Inflammatory macrophage treated with lipopolysaccharide for 1 hour (primary cell): ENCODE measurements at places on chromosomes 1 and 21.

DNA sequence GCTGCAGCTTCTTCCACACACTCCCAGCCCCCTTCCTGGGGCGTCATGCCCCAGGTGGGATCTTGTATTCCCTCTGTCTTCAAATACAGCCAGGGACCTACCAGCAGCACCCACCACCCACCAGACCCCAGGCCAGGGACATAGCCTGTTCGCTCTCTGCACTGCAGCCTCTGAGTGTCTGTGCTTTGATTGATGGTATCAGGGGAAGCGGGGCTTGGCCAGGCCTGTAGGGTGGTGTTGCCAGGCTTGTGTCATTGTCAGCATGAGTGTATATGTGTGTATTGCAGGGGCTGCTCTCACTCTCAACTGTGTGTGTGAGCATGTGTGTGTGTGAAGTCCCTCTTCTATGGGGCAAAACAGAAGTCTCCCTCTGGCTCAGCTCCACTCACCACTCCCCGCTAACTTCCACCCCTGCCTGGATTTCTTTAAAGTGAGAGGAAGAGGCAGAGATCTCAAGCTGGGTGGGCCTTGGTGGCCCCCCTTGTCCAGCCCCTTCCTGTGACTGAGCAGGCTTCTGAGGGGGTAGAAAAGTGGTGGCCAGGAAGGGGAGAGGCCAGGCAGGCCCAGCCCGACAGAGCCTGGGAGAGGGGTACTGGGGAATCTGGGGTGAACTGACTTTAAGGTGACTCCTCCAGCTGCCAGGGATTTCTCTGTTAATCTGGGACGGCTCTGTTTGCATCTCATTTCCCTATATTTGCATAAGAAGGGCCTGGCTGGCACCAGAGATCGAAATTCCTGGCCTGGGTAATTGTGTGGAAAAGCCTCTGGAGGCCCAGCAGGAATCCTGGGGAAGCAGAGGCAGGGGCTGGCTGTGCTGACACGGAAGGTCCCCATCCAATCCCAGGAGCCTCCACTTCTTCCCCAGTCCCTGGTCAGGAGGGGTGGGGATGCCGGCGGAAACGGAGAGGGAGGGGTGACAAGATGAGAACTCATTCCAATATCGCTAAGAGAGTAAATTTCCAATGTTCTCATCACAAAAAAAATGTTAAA is 18.6 kb upstream of the ADGRB2 start:
- no peak for DNase-seq

GRCh38 chr1:173285048-173285447 is 77.9 kb upstream of the TNFSF4 start:
- DNase-seq: peak; percentile 26

DNA sequence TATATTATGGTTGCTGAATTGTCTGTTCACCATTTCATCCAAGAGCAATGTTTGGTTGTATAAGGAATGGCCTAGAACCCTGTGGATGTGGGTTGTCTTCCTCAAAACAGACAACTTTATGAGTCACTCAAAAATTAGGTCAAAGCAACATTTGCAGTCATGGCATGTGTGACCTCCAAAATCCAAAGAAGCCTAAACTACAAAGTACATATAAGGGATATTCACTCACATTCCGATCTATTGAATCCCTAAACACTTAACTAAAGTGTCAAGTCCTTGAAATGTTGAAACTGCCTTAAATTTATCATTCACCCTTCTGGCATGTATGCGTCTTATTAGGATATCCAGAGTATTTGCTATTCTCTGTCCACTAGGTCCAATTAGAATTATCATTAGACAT is 491.5 kb downstream of the NUF2 start:
- DNase-seq: no peak

GRCh38 chr1:231706934-231707333 is 80.3 kb downstream of the DISC1 start:
- no peak for DNase-seq

- no peak for DNase-seq
Observed at GRCh38 chr1:7755448-7755847, 15.6 kb upstream of the VAMP3 start.

GRCh38 chr1:113147826-113148225 is 74.8 kb downstream of the LRIG2 start:
- no peak for DNase-seq

DNA sequence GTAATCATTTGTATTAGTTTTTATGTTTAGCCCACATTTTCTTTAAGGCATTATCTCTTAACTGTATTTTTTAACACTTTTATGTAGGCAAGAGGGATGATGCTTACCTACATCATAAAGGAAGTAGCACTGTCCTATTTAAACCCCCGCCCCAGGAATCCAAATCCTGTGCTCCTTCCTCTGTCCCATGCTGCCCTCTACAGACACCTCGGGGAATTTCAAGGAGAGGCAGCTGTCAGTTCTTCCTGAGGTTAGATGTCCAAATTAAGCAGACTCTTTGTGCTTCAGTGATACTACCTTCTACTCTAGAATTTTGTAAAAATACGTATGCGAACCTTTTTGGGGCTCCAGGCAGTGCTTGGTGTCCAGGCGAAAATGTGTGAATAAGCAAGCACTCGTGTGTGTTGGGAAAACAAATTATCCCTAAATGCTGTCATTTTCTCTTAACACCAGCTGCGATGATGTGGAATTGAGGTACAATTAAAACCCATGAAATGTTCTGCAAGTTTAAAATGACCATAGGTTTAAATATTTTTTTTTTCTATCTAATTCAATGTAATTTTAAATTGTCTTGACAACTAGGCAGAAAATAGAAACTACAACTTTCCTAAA is 19.2 kb downstream of the CRCT1 start:
- DNase-seq: peak; percentile 83

- DNase-seq: no peak
Observed at GRCh38 chr1:116262995-116263385, 110.1 kb upstream of the ATP1A1 start.

DNA sequence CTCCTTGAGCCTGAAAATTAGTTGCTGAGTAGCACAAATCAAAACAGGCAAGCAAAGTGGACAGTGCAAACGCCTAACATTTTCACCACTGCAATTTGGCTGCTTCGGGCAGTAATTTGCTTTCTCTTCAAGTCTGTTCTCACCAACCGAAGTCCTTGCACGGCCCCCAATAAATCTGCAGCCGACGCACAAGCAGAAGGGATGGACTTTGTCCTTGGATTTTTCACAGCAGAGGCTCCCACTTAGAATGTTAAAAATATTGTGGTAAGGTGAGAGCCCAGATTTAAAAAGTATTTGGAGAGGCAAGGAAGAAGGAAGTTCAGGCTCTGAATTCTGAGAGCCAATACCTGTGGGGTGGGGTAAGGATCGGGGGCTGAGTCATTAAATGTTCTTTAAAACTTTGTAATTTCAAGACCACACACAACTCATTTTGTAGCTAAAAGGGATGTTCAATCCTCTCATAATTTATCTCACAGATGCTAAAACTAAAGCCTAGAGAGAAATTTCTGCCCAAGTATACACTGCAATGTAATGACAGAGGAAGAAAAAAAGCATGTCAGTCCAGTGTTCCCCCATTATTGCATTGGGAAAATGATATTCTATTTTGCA is 6.2 kb downstream of the CD247 start:
- DNase-seq: no peak
